Activated naive CD4-positive, alpha-beta T cell (primary cell): ENCODE measurements at places on chromosomes 5 and 9.

DNA sequence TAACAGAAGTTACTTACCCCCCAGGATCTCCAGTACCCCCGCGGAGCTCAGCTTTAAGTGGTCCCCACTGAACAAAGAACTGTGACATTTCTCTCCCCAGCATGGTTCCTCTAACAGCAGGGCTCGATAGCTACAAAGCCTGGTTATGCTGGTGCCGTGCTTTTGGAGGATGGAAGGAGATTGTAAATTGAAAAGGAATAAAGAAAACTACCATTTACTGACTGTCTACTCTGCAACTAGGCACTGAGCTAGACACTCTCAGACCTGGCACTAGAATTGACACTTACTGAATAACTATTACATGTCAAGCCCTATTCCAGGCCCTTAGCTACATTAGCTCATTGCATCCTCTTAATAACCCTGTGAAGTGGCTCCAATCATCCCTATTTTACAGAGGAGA, 145.3 kb downstream of the TTLL11 start:
- DNase-seq = no peak

DNA sequence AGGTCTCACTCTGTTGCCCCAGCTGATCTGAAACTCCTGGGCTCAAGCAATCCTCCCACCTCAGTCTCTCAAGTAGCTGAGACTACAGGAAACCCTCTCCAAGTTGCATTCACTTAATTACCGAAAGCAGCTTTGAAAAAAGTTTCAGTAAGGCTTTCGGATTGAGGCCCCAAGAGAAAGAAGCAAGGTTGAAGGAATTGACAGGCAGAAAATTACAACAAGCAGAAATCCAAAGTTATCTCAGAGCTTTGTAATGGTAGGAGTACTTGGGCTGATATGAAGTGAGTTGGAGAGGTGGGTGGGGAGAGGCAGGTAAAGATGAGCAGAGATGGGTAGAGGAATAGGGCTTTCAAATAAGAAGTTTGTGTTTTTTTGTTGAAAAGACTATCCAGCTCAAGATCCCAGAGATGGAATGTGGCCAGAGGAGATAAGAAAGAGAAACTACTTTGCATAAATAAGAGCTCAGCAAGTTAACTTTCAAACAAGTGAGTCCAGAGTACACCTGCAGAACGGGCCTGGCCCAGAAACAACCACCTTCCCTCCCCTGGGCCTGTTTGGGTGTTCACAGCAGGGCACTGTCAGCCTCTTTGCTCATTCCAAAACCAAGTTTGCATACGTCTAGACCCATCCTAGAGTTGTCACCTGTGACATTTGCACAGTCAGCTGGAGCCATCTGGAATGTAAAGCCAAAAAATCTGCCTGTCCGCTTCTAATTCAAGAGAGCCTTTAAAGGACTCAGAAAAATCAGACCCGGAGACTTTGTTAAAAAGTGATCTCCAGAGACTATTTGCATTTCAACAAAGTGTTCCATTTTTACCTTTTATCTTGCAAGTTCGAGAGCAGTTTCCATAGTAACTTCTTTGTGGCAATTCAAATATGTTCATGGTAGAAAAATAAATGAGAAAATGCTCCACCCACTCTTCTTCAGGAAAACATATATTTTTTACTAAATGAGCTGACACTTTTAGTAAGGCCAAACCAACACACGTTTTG, 2.2 kb upstream of the CLINT1 start:
- DNase-seq = no peak

DNA sequence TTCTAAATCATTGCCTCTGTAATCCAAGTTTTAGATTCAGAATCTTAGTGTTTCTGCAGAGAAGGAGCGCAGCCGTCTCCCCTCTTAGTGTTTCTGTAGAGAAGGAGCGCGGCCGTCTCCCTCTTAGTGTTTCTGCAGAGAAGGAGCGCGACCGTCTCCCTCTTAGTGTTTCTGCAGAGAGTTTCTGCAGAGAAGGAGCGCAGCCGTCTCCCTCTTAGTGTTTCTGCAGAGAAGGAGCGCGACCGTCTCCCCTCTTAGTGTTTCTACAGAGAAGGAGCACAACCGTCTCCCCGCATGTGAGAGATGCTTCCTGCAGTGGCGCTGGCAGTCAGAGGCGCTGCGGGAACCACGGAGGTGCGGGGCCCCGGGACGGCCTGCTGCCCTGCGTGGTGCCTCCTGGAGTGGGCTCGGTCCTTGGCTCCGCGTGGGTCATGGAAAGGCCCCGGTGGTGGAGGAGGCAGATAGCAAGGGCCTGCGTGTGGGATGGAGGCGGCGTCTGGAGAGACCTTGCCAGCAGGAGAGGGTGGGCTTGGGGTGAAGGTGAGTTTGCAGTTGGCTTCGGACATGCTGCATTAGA, 10.9 kb downstream of the CEP72 start:
- DNase-seq = no peak

DNA sequence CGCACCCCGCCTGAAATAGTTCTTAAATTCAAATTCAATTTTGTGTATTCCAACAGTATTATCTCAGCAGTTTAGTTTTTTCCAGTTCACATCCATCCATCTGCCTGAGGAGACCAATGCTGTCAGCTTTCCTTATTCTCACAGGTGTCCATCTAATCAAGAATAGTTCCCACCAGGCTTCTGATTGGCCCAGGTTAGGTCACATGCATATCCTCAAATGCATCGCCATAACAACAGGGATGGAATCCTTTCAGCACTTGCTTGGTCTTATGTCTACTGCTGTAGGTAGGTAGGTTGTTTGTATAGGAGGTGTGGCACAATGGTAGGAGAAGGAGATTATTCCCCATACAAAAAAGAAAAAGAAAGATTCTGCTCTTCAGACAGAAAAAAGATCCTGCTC, 91.2 kb downstream of the UBE2R2 start:
- no peak for DNase-seq

GRCh38 chr5:93611976-93612854, 29.2 kb downstream of the NR2F1 start:
- no peak for DNase-seq

GRCh38 chr9:134738869-134739659, 97.5 kb downstream of the COL5A1 start:
- DNase-seq = no peak
